ENCODE measurements at places on chromosomes 1 and 21. TPM values are rescaled to one million over a fixed set of nuclear protein-coding genes. Genes with fewer than 3 reads are reported as not detected.
A peak's percentile ranks its signal among the peaks of the same experiment; 100 is the strongest.

- peak; percentile 71 for DNase-seq
- H3K4me1 ChIP-seq, result no peaks in the 10 kb centered on the region
- H3K36me3 ChIP-seq, result no peaks in the 10 kb centered on the region
- H3K27ac ChIP-seq, result no peak overlapping the region
These were observed 13.5 kb downstream of the ESPN start for GRCh38 chr1:6438047-6438525.

Gene DAB1
- 0.42 TPM for total RNA-seq

Gene CYP2J2
- 56.8 TPM for total RNA-seq

Gene ZYG11A
- 0.05 TPM for total RNA-seq
